ENCODE measurements at places on chromosomes 16 and 17.
A peak's percentile ranks its signal among the peaks of the same experiment; 100 is the strongest.

GRCh38 chr17:48500435-48501426, 30.1 kb downstream of the HOXB1 start:
- no peak for DNase-seq

- no peak for DNase-seq
Observed at GRCh38 chr17:2905269-2905668, 109.0 kb downstream of the RAP1GAP2 start.

DNA sequence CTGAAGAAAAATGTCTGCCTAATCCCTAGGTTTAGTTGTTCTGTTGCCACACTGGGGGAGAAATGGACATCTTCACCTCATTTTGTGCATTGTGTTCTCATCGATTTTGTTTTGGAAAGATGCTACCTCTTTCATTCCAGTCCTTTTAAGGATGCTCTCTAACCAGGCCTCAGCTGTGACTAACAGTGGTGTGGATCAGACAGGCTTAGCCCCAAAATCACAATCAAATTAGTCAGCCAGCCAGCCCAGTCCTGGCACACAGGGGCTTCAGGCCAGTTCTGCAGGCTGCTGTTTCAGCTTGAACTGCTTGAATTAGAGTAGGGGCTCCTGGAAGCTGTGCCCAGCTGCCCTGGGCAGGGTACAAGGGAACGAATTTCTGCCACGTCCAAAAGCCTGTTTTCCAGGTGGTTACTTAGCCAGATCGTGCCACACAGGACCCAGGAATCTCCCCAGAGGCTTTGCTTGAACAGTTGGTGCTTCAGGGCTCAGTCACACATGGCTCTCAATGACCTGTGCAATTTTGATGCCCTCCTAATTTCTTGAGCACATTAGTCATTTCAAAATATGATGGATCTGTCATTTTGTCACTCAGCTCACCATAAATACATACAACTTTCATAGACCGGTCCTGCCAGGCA, 60.7 kb downstream of the CLEC16A start:
- DNase-seq = no peak

DNA sequence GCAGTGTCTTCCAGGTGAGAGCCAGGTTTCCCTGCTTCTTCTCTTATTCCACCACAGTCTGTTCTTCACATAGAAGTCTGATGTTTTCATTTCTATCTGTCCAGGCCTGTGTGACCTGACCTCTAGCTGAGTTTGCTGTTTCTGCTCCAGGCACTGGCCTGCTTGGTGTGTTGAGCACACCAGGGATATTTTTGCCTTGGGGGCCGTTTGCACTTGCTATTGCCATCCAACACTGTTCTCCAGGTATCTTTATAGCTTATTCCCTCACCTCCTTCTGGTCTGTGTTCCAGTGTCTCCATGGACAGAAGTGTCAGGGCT, 41.4 kb downstream of the MRTFB start:
- DNase-seq = no peak

GRCh38 chr17:81460856-81461460, 51.6 kb downstream of the ACTG1 start:
- DNase-seq = no peak

DNA sequence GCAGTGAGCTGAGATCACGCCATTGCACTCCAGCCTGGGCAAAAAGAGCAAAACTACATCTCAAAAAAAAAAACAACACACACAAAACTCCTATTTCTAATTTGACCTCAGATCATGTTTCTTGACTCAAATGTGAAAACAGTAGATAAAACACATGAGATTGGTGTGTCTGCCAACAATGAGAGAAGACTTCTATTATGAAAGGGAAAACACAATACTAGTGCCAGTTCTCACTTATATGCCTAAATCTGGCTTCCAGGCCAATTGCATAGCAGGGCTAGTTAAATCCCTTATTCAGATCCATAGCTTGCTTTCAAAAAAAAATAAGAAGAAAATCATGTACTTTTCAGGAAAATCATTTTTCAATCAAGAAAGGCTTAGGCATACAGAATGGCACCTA, 39.4 kb downstream of the AP1G1 start:
- DNase-seq = no peak

GRCh38 chr16:85514598-85515318, 98.4 kb upstream of the GSE1 start:
- no peak for DNase-seq

DNA sequence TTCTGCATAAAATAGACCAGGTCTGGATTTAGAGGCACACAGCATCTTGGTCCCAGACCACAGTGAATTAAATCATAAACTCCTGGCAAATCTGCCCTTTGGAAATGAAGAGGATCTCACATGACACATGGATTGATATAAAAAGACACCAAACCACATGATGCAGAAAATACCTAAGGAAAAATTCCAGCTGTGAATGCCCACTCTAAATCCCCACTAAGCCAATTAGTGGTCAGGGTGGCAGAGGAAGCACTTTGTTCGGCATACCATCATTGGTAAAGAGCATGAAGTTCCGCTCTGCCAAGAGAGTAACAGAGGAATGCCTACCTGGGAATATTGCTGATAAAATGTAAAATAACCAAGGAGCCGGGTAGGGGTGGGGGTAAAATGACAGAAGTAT, 32.4 kb upstream of the NOL11 start:
- DNase-seq = no peak

GRCh38 chr17:61486135-61487120, 34.2 kb downstream of the TBX4 start:
- no peak for DNase-seq

DNA sequence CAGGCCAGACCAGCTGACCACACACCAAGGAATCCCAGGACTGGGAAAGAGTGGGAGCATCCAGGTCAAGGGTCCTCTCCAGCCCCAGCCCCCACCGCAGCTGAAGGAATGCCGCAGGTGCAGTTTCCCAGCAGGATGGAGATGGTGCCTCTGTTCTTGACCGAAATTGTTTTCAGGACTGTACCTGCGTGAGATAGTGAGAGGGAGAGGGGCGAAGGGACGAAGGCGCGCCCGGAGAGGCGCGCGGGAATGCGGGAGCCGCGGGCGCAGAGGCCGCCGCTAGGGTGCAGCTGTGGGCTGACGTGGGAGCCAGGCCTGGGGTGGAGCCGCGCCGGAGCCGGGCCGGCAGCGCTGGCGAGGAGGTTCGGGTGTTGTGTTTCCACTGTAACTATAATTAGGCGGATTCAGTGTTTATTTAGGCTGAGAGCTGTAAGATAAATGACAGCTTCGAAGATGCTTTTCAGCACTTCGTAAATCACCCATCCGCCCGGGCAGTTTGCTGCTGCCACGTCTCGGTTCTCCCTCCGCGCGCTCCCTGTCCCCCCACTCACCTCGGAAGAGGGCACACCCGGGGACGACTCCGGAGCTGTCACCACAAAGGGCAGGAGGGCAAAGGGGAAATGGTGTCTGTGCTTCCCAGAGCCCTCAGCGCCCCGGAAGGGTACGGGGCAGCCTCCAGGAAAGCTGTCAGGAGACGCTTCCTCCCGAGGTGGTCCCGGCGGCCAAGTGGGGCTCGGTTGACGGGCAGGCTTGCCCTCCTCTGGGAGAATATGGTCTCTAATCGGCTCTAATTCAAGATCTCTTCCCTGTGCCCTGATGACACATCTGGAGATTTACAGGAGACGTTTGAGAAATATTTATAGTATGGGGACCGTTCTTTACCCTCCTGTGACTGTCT, 38.2 kb downstream of the HOXB1 start:
- no peak for DNase-seq

- DNase-seq = no peak
Observed at GRCh38 chr16:2925951-2926649, 14.4 kb downstream of the FLYWCH1 start.

DNA sequence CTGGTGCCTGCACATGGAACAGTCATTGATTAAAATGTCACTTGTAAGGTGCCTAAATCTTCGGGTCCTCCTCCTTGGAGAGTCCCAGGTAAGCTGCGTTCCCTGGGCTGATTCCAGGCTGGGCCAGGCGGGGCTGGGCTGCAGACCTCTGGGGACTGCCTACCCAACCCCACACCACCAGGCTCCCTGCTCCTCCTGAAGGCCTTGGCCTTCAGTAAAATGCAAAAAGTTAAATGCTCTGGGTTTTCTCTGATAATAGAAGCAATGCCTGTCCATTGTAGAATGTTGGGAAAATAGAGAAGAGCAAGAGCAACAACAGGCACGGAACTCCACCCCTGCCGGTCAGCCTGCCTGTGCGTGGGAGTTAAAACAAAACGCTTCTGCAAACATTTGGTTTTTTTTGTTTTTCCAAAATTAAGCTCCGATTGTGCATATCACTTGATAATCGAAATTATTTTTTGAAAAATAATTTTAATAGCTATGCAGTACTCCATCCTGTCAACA, 363.9 kb downstream of the SEC14L1 start:
- DNase-seq = no peak

DNA sequence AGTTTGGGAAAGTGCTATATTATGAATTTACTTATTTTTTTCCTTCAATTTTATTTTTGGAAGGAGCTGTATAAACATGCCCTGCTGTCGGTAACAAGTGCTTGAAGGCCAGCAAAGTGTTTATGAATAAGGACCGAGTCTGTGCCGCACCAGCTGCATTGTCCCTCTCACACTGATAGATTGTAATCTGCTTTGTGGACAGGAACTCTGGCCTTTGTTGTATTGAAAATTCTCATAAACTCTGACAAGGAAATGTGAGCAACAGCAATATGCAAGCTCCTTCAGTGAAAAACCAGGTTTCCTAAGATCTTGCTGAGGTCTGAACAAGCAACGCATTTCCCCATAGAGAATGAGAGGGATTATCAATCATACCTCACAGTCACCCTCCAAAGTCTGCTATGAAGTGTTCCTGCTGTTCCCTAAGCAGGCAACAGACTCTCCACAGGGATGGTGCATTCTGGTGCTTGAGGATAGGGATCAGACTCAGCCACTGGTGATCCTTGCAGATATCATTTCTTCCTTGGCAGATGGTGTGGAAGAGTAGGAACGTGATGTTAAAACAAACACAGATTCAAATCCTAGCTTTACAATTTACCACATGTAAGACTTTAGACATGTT, 109.6 kb downstream of the KCNJ2 start:
- DNase-seq = no peak

DNA sequence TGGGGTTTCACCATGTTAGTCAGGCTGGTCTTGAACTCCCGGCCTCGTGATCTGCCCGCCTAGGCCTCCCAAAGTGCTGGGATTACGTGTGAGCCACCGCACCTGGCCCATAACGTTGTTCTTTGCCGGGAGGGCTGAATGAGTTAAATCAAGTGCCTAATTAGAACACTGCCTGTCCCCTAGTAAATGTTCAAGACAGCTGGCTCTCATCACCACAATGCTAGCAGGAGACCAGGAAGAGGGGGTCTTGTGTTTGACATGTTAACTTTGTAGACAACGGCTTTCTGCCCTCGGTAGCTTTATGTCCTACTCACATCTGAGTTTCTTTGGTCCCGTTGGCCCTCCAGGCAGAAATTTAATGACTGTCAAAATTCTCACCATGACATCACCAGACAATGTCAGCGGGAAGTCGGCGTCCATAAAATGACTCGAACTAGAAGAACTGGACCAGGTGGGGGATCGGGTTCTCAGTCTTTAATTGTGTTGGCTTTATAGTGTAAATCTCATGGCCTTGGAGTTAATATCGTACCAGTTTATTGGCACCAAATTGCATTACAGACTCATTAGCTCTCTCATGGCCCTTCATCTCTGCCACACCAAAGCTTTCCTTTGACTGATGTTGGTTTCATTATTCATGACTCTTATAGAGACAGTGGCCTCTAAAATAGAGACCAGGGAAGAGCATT, 11.4 kb upstream of the ITPRIPL2 start:
- no peak for DNase-seq

- no peak for DNase-seq
Observed at GRCh38 chr16:2819179-2819938, 2.3 kb downstream of the PRSS21 start.

- no peak for DNase-seq
Observed at GRCh38 chr17:40457964-40458791, 14.9 kb downstream of the IGFBP4 start.

GRCh38 chr17:10144982-10145381, 53.4 kb downstream of the GAS7 start:
- no peak for DNase-seq

DNA sequence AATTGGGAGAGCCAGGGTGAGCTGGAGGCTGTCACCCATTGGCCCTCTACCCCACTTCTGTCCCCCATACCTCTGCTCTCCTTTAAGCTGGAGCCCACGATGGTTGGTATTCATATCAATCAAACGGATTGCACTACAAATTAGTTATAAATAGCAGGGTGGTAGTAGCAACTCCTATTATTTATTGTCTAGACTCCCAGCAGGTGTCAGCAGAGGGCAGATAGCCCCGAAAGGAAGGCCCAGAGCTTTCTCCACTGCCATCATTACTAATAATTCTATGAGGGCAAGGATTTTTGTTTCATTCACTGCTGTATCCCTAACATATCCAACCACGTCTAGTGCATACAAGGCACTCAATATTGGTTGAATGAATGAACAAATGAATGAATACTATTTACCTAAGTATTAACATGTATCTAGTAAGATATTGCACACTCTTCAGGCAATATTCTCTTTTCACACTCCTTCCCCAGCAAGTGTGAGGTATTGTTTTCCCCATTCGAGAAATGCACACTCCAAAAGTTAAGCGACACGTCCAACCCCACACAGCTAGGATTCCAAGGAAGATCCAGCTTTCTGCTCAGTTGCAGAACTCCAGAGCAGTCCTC, 6.3 kb downstream of the C17orf50 start:
- peak; percentile 51 for DNase-seq

DNA sequence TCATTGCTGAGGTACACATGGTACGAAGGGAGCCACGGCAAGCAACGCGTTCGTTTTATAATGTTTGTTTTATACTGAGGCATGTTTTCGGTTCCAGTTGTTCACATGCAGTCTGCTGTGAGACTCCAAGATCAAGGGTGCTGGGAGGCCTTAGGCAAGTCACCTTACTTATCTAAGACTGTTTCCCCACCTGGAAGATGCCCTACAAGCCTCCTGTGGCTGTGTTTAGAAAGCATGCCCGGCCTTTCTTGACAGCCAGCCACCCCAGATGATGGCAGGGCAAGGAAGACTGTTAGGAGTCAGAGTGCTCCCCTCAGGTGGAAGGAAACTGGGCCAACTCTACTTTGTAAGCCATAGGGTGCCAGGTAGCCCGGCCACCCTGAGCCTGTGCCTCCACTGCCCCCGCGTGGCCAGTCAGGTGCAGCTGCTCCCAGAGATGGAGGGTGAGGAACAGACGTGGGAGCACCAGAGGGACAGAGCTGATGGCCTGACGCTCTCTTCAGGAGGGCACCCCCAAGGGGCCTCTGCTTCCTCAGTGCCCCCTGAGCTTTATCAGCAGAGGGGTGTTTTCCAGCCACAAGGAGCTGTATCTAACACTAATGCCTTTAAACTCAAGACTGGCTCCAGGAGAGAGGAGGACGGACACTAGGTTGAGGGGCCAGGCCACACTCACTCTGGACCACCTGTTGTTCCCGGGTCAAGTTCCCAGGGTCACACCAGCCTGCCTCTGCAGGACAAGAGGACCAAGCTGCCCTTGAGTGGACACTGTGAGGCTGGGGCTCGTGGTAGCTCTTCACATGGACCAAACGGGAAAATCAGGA, 5.4 kb downstream of the NAT9 start:
- peak; percentile 71 for DNase-seq

DNA sequence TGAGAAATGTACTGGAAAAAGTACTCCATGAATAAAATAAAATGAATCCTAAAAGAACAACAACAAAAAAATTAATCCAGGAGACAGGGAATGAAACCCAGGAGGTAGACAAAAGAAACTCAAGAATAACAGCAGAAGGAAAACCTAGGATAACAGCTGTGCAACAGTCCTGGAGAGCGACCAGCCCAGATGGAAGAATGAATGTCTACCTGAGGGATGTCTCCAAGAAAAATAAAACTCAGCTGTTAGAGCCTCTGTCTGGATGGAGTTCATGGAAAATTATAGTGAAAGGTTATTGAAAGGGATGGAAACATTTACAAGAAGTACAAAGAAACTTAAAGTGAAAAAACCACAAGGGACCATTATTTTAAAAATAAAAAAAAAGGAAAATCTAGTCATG, 135.8 kb upstream of the CA10 start:
- no peak for DNase-seq

Measured in NAMALWA (cell line).